ENCODE measurements at places on chromosomes 1 and 21.
A peak's percentile ranks its signal among the peaks of the same experiment; 100 is the strongest.

DNA sequence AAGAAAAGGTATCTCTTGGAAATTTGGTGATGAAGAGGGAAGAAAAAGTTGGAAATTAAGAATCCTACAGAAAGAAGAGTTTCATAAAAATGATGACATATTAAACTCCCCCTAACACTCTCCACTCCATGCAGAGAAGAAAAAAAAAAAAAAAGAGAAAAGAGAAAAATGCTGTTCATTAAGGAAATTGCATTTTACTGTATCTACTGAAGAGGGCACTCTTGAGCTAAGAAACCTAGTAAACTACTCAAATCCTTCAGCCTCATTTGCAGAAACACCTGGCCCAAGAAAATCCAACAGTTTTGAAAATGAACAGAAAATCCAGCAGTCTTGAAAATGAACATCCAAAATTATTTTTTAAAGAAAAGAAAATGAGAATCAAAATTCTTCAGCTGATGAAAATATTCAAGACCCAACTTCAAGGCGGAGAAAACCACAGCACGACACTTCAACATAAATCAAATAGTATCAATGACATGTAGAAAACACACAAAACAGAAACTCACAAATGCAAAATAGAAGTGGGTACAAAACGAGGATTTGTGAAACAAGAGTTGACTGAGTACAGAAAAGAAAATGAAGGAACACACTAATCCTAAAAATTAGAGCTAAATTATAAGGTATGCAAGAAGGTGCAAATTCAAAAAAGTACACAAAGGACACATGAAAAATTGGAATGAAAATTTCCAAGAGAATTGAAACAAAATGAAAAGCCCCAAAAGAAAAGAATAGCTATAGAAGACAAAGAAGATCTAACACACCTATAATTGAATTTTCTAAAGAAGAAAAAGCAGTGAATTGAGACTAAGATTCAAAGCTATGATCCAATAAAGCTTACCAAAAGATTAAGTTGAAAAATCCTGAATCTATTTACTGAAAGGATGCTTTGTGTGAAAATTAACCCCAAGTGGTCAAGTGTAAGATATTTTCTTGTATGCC is 73.2 kb upstream of the DNAJC6 start:
- DNase-seq = no peak

DNA sequence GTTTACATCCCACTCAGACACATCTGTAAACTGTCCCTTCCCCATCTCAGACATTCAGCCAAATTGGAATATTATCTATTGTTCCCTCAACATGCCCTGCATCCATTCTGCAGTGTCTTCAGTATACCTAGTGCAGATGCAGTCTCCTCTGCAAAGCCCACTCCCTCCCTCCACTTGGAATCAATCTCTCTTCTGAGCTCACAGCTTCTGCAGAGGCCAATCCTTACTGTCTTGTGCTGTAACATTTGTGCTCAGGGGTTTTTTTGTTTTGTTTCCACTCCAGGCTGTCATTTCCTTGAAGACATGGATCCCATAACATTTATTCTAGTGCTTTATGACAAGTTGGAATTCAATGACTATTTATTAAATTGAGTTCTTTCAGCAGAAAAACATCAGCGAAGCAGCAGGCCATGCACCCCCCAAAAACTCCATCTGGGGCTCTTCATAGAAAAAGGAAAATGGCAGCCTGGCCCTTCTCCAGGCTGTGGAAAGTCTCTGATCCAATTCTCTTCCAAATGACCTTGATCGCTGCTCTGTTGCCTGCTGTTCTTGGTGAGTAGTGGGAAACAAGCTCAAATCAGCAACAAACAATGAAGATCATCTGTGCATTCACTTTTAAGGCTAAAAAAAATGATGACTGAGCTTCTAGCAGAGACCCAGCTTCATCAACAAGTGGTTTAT is 8.7 kb downstream of the C4BPA start:
- no peak for DNase-seq

GRCh38 chr1:205496661-205497060 is 7.8 kb upstream of the CDK18 start:
- DNase-seq = no peak

GRCh38 chr1:212104586-212105325 is 69.2 kb downstream of the DTL start:
- peak; percentile 80 for DNase-seq

DNA sequence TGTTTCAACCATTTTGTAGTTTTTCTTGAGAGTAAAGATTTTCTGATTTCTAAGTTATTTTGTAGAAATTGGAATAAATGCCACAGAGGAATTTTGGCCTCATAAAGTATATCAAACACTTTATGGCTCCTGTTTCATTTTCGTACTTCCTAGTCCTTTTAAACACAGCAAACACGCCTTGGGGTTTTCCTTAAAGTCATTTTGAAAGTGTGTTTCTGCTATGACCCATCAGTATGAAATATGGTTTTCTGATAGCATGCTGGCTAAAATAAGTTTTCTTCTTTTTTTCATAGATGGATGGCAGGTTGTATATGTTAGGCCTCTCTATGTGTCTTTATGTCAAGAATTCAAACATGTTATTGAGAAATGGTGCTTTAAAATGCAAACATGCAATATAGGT is 940.1 kb upstream of the TMPRSS15 start:
- DNase-seq = no peak

DNA sequence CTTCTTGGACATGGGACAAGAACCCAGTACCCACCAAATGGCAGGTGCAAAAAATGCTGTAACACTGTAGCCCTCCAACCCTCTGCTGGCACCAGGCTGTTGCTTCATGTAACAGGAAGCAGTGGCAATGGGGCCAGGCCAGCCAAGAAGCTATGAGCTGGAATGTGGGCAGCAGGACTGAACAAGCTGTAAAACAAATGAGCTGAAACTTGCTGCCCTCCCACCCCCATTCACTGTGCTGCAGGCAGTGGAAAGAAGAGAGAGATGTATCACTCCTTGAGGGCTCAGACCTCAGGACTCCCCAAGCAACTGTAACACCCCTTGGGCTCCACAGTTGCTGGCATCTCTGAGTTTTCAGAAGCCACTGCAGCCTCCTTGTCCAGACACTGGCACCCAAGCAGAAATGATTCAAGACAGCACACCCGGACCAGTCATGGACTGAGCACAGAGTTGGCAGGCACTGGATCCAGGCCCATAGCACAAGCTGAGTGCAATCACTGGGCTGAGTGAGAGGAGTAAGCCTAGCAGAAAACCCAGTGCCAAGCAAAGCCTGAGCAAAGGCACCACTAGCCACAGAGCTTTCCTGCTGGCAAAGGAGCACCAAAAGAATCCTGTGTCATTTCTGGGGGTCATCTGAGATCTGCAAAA is 321.4 kb upstream of the CXADR start:
- no peak for DNase-seq

DNA sequence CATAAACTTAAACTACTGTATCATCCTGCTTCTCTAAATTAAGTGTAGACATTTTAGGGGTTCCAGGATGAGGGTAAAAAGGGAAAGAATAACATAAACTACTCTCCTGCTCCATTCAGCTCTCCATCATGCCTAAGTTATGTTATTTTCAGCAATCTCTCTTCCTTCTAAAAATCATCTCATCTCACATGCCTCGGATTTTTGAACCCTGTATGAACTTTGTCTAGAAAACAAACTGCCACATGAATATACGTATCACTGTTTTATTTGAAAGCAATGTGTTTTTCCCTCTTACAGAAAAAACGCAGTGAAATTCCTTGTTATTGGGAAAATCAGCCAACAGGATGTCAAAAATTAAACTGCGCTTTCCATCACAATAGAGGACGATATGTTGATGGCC is 32.6 kb downstream of the ZBED6 start:
- DNase-seq = no peak

GRCh38 chr1:175118375-175119367 is 51.0 kb downstream of the TNN start:
- DNase-seq = no peak

DNA sequence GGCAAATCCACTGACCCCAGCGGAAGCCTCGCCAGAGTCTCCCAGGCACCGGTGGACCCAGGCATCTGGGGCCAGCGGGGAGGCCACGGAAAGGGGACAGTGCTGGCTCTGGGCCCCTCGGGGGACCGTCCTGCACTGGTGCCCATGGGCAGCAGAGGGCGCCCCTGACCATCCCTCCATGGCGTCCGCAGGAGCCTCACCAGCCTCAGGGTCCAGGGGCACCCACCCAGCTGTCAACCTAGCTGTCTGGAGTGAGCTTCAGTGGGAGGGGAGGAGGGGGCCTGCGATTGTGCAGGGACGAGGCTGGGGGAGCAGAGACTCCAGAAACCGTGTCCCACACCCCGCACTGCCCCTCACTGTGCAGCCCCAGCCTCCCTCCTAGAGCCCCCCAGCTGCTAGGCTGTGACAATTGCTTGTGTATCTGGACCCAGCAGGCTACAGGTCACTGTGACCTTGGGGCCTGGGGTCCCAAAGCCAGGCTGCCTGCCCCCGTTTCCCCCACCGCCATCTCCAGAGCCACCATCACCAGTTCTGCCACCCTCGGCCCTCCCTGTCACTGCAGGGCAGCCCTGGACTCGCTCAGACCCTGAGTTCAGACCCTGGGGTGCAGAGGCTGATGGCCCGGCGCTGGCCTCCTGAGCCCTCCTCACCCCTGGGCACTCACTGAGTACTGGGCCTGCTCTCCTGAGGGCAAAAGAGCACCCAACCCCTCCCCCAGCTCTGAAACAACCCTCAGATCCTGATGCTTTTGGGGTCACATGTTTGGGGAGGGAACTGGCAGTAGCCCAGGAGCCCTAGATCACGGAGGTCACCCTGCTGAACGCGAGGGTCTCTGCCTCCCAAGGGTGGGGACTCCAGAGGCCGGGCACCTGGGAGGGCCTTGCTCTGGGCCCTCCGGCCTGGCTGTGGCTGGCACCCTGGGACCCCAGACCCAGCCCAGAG is 10.6 kb upstream of the COL6A1 start:
- DNase-seq = peak; percentile 75

GRCh38 chr1:161114556-161114955 is 3.3 kb downstream of the PFDN2 start:
- no peak for DNase-seq

DNA sequence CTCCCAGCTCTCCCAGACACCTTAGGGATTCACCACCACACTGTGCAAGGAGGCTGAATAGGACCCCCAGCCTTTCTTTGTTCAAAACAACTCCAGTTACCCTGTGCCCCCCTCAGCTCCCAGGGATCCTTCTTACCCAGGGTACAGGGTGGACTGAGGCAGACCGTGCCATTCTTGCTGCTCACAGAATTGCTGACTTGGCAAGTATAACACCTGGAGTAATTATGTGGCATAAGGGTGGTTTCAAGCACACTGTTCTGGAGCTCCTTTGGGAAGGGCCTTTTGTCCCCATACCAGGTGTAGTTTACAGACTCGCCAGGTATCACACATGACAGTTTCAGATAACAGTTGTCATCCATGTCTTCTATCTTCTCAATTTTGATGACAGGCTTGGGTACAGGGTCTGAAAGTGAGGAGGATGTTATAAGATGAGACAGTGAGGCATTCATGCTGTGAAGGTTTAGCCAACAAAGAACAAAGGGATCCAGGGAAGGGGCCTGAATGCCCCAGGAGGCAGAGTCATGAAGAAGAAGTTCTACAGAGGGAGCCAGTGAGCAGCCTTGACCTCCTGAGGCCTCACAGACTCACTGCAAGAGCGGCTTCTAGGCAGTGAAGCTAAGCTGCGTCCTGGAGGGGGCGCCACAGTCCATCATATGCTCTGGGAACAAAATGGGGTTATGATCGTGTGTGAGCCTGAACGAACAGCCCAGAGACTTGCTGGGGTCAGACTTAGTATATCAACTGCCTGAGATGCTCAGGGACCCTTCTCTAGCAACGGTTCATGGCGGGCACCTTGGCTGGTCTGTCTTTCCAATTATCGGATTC is 30.3 kb downstream of the CD48 start:
- peak; percentile 59 for DNase-seq

DNA sequence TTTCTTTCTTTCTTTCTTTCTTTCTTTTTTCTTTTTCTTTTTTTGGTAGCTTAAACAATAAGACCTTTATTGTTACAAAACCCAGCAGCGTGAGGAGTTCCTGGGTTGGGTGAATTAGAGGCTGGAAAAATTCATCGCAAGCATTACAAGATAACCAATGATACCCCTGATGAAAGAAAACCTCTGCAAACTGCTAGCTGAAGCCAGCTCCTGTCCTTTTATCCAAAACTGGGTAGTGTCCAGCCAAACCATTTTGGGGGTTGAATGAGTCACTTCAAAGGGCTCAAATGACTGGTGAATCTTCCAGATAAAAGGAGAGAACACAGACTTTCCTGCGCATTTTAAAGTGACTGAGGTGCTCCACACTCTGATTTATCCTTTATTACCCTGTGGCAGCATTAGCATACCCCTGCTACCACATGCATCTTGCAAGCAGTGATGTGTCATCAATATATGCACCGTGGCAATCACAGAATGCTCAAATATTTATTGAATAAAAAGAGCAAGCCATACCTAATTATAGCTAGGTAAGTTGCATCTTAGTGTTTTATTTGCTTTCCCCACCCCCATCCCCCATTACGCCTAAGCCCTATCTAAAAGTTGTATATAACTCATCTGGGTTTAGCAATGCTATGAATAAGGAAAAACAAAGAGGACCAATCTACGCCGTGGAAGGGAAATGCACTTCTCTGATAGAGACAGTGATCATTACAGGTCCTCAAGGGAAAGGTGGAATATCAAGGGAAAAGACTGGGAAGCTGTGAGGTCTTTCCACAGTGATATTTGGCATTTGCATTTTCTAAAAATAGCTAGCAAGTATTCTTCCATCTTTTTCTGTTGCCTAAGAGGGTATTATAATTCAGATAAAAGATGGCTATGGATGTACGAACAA is 32.4 kb upstream of the CEP350 start:
- peak; percentile 26 for DNase-seq

- DNase-seq = no peak
Measured at GRCh38 chr1:32997381-32997891, 32.8 kb upstream of the RNF19B start.

- peak; percentile 96 for DNase-seq
Measured at GRCh38 chr21:37452227-37452626, 85.7 kb downstream of the DYRK1A start.

DNA sequence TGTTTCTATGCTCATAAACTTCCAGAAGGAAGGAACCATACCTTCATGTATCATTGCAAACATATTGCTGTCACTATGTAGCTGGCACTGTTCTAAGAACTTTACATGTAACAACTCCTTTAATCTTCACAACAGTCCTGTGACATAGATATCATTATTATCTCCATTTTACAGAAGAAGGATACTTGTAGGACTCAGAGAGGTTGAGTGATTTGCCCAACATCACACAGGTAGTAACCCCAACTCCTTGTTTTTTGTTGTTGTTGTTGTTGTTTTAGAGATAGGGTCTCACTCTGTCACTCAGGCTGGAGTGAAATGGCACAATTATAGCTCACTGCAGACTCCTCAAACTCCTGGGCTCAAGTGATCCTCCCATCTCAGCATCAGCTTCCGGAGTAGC is 7.6 kb upstream of the TRIT1 start:
- no peak for DNase-seq

GRCh38 chr1:221708076-221708571 is 33.8 kb downstream of the DUSP10 start:
- DNase-seq = peak; percentile 53

- no peak for DNase-seq
Measured at GRCh38 chr21:31142600-31142999, 104.3 kb upstream of the KRTAP19-8 start.
